ENCODE measurements at places on chromosomes 2 and 18.

- DNase-seq: no peak
These were observed 45.0 kb downstream of the SLC38A11 start for GRCh38 chr2:164910101-164910899.

DNA sequence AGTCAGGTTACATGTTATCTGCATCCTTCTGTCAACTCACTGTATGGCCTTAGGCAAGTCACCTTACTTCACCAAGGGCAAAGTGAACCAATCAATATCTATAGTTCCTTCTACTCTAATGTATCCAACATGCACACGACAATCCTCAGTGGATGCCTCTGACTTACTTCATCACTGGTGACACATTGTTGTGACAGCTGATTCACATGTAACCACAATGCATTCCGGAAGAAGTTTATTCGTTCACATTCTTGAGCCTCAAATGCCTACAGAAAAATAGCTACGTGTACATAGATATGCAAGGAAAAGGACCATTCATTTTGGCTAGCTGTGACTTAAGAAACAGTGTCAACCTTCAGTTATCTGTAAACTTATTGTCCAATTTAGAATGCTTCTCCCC, 26.3 kb upstream of the EPG5 start:
- DNase-seq: peak; percentile 7

- no peak for DNase-seq
These were observed 170.3 kb downstream of the MAIP1 start for GRCh38 chr2:200125444-200126284.

DNA sequence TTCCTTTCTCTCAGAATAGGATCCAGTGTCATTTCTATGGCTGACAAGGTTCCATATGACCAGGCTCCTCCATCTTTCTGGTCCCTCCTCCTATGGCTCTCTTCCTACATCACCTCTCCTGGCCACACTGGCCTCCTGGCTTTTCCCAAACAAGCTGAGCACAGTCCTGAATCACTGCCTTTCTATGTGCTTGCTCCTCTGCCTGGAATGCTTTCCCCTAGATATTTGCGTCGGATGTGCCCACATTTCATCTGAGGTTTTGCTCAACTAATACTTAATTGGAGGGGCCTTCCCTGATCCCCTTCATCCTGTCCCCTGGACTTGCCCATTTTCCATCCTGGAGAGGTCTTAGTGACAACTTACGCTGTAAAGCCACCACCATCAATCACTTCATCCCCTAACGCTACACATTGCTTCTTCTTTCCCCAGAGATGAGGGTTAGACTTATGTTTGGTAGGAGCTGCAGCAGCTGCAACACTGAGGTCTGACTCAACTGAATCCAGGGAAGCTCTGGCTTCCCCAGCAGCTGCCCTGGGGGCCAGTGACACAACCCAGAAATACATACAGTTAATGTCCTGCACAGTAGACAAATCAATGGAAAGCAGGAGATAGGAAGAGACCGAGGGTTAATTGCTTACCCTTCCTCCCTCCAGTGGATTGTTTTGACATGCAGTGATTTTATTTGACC, 42.9 kb downstream of the QPCT start:
- DNase-seq: no peak

GRCh38 chr2:66050392-66050791, 384.5 kb upstream of the MEIS1 start:
- no peak for DNase-seq

DNA sequence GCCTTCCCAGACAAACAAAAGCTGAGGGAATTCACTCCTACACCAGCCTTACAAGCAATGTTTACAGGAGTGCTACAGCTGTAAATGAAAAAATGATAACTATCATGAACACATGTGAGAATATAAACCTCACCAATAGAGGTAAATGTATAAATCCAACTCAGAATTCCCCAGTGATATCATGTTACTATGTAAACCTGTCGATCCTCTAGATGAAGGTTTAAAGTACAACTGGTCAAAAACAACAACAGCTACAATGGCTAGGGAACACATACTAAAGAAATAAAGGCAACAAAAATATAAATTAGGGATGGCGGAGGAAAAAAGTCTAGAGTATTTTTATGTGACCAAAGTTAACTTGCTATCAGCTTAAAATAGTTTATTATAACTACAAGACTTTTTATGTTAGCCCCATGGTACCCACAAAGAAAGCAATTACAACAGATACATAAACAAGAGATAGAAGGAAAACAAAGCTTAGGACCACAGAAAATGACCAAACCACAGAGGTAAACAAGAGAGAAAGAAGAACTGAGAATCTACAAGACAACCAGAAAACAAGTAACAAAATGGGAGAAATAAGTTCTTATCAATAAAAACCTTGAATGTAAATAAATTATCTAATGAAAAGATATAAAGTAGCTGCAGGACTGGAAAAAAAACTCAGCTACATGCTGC, 8.3 kb downstream of the CERKL start:
- no peak for DNase-seq

DNA sequence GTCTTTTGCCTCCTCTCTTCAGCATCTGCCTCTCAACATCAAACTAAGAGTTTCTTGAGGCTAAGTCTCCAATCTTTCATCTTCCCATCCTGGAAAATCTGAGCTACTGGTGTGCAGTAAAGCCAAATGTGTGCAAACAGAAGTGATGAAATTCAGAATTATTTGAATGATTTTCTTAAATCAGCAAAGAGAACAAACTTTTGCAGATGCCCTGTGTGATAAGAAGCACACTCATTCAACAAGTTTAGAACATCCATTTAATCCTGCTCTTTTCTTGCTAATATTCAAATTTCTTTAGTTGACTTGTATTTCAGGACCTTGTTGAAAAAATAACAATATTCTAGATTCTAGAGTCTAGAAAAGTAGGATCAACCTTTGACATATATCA, 1374.9 kb upstream of the CELF4 start:
- DNase-seq: no peak

GRCh38 chr2:125961739-125962138, 694.2 kb upstream of the GYPC start:
- no peak for DNase-seq

GRCh38 chr18:22822024-22822423, 111.1 kb upstream of the RBBP8 start:
- no peak for DNase-seq

- no peak for DNase-seq
These were observed 60.6 kb downstream of the FMNL2 start for GRCh38 chr2:152395572-152395971.

- DNase-seq: no peak
These were observed at the start of gene MAL for GRCh38 chr2:95025406-95026319. Gene MAL, plus strand, starts transcription at chr2:95025708. Its CDS starts 85 bp downstream, at chr2:95025793.
